ENCODE measurements at places on chromosomes 3 and 15.

DNA sequence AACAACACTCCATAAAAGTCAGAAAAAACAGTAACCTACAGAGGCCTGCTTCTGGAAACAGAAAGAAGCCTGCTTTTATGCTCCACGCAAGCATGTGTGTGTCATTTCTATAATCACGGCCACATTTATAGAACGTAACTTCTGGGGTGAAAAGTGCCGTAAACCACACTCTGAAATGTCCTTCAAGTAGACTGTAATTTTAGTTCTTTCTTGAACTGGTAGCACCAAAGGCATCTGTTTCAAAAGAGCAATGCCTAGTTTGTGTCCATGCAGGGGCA lies 19.5 kb upstream of the CMTM7 start:
- H3K4me1 ChIP-seq = no peaks in the 10 kb centered on the region
- H3K27me3 ChIP-seq = no peaks in the 10 kb centered on the region
- H3K27ac ChIP-seq = peak overlapping the region; percentile 69
- DNase-seq = no peak
- no peak overlapping the region for H3K4me3 ChIP-seq

GRCh38 chr15:61025781-61026180 lies 203.3 kb downstream of the RORA start:
- H3K4me1 ChIP-seq = no peaks in the 10 kb centered on the region
- no peaks in the 10 kb centered on the region for H3K27me3 ChIP-seq
- no peak for DNase-seq
- H3K4me3 ChIP-seq = no peak overlapping the region
- no peak overlapping the region for H3K27ac ChIP-seq

- no peak for DNase-seq
- H3K27me3 ChIP-seq = no peaks in the 10 kb centered on the region
- H3K4me3 ChIP-seq = no peak overlapping the region
- no peaks in the 10 kb centered on the region for H3K36me3 ChIP-seq
- H3K27ac ChIP-seq = no peak overlapping the region
Observed at GRCh38 chr15:48622237-48622636, 23.3 kb downstream of the FBN1 start.

DNA sequence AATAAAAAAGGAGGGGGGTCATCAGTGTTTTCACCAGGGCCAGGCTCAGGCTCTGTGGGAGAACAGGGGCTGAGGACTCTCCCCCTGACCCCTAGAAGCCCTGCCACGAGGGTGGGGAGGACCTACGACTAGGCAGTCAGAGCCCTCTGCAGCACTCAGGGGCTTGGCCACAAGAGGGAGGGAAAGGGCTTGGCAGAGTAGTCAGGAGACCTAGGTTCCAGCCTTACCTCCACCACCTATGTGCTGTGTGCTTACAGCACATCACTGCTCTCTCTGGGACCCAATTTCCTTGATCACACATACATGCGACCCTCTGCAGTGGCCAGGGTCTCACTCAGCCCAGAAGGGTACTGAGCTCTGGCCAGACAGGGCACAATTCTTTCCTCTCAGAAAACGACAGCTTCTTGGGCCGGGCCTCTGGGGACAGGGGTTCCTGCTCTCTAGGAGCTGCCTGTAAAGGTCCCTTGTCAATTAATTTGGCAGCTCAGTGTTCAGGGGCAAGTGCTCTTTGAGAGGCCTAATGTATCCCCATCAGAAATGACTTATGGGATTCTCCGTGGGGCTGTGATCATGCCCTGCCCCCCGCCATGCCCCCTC lies 16.4 kb upstream of the SKIC8 start:
- no peaks in the 10 kb centered on the region for H3K36me3 ChIP-seq
- no peaks in the 10 kb centered on the region for H3K4me1 ChIP-seq
- H3K27ac ChIP-seq = no peak overlapping the region
- H3K27me3 ChIP-seq = no peaks in the 10 kb centered on the region
- H3K4me3 ChIP-seq = no peak overlapping the region
- no peak for DNase-seq

GRCh38 chr3:28840976-28841376 lies 439.9 kb upstream of the RBMS3 start:
- no peaks in the 10 kb centered on the region for H3K27me3 ChIP-seq
- H3K27ac ChIP-seq = no peak overlapping the region
- H3K4me3 ChIP-seq = no peak overlapping the region
- no peaks in the 10 kb centered on the region for H3K36me3 ChIP-seq
- DNase-seq = no peak

- H3K4me1 ChIP-seq = no peaks in the 10 kb centered on the region
- DNase-seq = no peak
- H3K27ac ChIP-seq = no peak overlapping the region
- no peaks in the 10 kb centered on the region for H3K36me3 ChIP-seq
- no peak overlapping the region for H3K4me3 ChIP-seq
- no peaks in the 10 kb centered on the region for H3K27me3 ChIP-seq
Observed at GRCh38 chr3:169838511-169839030, 25.9 kb upstream of the LRRC34 start.

- no peak for DNase-seq
- H3K27me3 ChIP-seq = no peaks in the 10 kb centered on the region
- peaks cover 5% of the 10 kb centered on the region for H3K4me1 ChIP-seq
- no peaks in the 10 kb centered on the region for H3K36me3 ChIP-seq
Observed at GRCh38 chr3:195751560-195751959, 30.8 kb downstream of the MUC20 start.

- no peak overlapping the region for H3K27ac ChIP-seq
- no peak overlapping the region for H3K4me3 ChIP-seq
- no peaks in the 10 kb centered on the region for H3K36me3 ChIP-seq
- H3K4me1 ChIP-seq = no peaks in the 10 kb centered on the region
- DNase-seq = no peak
- H3K27me3 ChIP-seq = no peaks in the 10 kb centered on the region
Observed at GRCh38 chr3:123075359-123075758, 8.5 kb downstream of the PDIA5 start.

- H3K4me1 ChIP-seq = no peaks in the 10 kb centered on the region
- DNase-seq = no peak
- H3K27ac ChIP-seq = no peak overlapping the region
- H3K27me3 ChIP-seq = no peaks in the 10 kb centered on the region
- H3K36me3 ChIP-seq = no peaks in the 10 kb centered on the region
Observed at GRCh38 chr3:179430277-179430870, 20.9 kb downstream of the GNB4 start.

- no peak for DNase-seq
- no peak overlapping the region for H3K27ac ChIP-seq
- no peak overlapping the region for H3K4me3 ChIP-seq
- H3K36me3 ChIP-seq = no peaks in the 10 kb centered on the region
Observed at GRCh38 chr15:100526027-100526481, 2.7 kb downstream of the CERS3 start.

Measured in naive thymus-derived CD4-positive, alpha-beta T cell (primary cell).